ENCODE measurements at places on chromosomes 7 and 10. TPM values are rescaled to one million over a fixed set of nuclear protein-coding genes. Genes with fewer than 3 reads are reported as not detected.

Gene SH2B2
- 14.5 TPM for total RNA-seq

DNA sequence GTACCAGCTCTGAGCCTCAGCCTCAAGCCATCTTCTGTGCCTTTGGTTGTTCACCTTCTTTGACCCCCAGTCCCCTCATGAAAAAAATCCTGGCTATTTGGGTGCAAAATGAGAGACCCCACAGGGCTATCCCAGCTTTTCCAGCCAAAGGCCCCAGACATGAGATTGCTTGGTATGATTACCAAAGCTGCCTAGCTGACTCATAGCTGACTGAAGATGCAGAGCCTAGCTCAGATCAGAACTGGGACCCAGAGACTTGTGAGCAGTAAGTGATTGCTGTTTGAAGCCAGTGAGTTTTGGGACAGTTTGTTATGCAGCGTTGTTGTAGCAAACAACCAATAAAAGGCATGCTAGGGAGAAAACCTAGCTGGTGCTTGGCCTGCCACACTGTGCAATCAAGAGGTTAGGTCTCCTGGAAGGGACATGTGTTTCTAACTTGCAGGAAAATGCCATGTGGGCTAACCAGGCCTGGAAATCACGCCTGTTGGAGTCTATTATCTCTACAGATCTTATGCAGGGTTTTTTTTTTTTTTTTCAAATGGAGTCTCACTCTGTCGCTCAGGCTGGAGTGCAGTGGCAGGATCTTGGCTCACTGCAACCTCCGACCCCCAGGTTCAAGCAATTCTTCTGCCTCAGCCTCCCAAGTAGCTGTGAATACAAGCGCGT lies 48.0 kb upstream of the DAGLB start:
- no peak overlapping the region for H3K4me3 ChIP-seq
- no peaks in the 10 kb centered on the region for H3K27me3 ChIP-seq
- H3K36me3 ChIP-seq = no peaks in the 10 kb centered on the region
- DNase-seq = no peak
- H3K27ac ChIP-seq = no peak overlapping the region

- H3K4me3 ChIP-seq = no peak overlapping the region
- no peaks in the 10 kb centered on the region for H3K4me1 ChIP-seq
- no peak for DNase-seq
- no peak overlapping the region for H3K27ac ChIP-seq
- no peaks in the 10 kb centered on the region for H3K27me3 ChIP-seq
Observed at GRCh38 chr10:30103595-30104320, 44.4 kb upstream of the JCAD start.

DNA sequence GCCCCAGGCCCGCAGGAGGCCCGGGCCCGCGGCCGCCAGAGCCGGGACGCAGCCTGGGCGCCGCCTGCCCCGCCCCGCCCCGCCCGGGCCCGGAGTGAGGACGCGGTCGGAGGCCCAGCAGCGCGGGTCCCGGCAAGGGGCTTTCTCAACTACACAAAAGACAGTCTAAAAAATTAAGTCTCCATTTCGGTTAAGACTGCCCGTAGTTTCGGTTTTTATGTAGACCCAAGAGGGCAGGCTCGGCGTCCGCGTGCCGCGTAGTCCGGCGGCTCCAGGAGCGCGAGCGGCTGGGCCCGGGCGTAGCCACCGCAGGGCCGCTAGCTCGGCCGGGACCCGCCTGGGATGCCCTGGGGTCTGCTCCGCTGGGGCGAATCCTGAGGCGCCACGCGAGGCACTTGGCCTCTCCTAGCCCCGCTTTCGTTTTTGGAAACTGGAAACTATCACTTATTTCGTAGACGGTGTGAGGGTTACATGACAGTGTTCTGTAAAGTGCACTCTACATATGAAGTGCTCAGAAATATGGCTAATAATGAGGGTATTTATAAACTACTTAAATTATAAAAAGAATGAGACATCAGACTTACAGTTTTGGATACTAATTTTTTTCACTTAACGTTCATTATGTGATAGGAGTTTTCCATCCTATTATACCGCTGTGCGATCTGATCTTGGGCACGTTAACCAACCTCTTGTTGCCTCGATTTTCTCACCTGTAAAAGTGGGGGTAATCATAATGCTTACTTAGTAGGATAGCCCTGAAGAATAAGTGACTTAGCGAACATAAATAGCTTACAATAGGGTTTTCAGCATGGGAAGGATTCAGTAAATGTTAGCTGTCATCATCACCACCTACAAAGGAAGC lies 573 bp downstream of the BLVRA start:
- H3K4me3 ChIP-seq = peak overlapping the region; percentile 83
- H3K27ac ChIP-seq = peak overlapping the region; percentile 58
- no peaks in the 10 kb centered on the region for H3K27me3 ChIP-seq
- H3K36me3 ChIP-seq = no peaks in the 10 kb centered on the region

Gene C7orf57
- total RNA-seq = not detected

DNA sequence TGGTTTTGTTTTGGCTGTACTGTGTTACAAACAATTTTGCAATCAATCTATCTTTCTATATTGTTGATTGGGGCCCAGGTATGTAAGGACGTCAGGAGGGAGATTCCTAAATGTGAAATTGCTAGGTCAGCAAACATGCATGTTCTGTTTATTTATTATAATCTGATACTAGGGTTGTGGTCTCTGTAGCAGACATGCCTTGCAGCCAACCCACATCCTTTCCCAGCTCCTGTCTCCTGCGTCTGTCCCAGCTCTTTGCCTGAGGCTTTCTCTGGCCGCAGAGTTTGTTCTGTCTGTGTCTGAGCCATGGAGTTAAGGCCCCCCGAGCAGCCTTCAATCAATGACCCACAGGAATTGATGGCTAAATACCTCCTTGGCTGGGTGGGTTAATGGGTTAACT lies 124.0 kb upstream of the ZEB1 start:
- H3K27me3 ChIP-seq = no peaks in the 10 kb centered on the region
- DNase-seq = no peak
- no peak overlapping the region for H3K27ac ChIP-seq
- no peaks in the 10 kb centered on the region for H3K4me1 ChIP-seq
- H3K4me3 ChIP-seq = no peak overlapping the region
- H3K36me3 ChIP-seq = no peaks in the 10 kb centered on the region

DNA sequence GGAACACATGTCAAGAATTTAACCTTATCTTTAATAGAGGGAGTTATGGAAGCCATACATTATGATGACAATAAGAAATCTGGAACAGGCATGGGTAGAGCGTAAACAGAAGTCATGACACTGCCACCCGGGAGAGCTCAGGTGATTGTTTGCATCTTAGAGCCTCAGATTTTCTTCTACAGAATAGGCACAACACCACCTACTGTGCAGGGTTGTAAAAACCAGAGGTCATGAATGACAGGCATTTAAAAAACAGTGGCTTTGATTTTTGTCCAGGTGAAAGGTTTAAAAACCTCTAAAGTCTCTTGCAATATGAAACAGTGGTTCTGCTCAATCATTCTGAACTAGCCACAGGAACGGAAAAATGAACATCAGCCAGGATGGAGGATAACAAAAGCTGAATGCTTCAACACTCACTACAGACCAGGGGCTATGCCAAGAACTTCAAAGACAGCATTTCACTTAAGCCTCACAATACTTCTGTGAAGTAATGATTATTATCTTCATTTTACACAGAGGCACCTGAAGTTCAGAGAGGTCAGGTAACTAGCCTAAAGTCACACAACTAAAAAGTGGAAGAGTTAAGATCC lies 123.8 kb downstream of the SLC25A13 start:
- no peak overlapping the region for H3K4me3 ChIP-seq
- H3K27ac ChIP-seq = no peak overlapping the region
- H3K36me3 ChIP-seq = no peaks in the 10 kb centered on the region
- H3K4me1 ChIP-seq = no peaks in the 10 kb centered on the region
- H3K27me3 ChIP-seq = no peaks in the 10 kb centered on the region
- DNase-seq = no peak

GRCh38 chr10:123761666-123762230 lies 95.6 kb downstream of the GPR26 start:
- no peaks in the 10 kb centered on the region for H3K4me1 ChIP-seq
- no peaks in the 10 kb centered on the region for H3K27me3 ChIP-seq
- H3K36me3 ChIP-seq = no peaks in the 10 kb centered on the region
- DNase-seq = no peak
- H3K27ac ChIP-seq = no peak overlapping the region

DNA sequence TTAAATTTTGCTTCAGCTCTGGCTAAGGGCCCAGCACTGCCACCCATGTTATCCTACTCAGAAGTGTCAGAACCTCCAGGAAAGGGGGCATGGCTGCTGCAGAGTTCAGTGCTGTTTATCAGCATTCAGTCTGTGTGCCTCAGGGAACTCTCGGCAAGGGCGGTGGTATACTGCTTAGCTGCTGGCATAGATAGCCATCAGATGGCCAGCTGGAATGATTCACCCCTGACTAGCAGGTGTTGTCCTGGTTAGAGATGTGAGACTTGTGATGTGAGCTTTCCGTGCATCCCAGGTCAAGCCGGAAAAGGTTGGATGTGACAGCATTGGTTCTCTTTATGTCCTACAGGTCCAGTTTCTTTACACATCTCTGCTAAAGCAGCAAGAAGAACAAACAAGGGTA lies 22.1 kb downstream of the CEP55 start:
- no peaks in the 10 kb centered on the region for H3K27me3 ChIP-seq
- no peak overlapping the region for H3K27ac ChIP-seq
- no peaks in the 10 kb centered on the region for H3K36me3 ChIP-seq

Gene GPR26
- total RNA-seq = not detected

- peaks cover 11% of the 10 kb centered on the region for H3K4me1 ChIP-seq
- DNase-seq = no peak
- H3K36me3 ChIP-seq = no peaks in the 10 kb centered on the region
- H3K27ac ChIP-seq = no peak overlapping the region
- H3K4me3 ChIP-seq = no peak overlapping the region
Observed at GRCh38 chr10:93485690-93486089, 3.6 kb upstream of the MYOF start.

Gene MEOX2
- total RNA-seq = 12.2 TPM

DNA sequence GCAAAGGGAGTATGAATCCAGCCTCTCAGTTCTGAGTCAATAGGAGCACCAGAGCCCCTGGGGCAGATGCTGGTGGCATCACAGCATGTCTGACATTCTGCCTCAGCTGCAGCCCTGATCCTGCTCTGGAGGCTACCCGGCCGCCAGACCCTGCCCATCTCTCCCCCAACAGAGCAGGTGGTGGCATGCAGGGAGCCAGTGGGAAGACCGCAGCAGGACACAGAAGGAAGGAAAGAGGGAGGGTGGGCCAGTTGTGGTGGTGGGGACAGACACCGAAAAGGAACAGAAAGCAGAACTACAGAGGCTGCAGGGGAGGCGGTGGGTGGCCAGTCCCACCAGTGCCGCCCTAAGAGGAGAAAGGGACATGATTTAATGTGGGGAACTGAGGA lies 35.3 kb downstream of the BLNK start:
- no peaks in the 10 kb centered on the region for H3K36me3 ChIP-seq
- H3K27me3 ChIP-seq = no peaks in the 10 kb centered on the region
- no peak overlapping the region for H3K4me3 ChIP-seq
- no peak for DNase-seq
- no peaks in the 10 kb centered on the region for H3K4me1 ChIP-seq

Gene PVRIG
- total RNA-seq = not detected

Gene PRSS37
- not detected for total RNA-seq

Gene VIPR2
- not detected for total RNA-seq

DNA sequence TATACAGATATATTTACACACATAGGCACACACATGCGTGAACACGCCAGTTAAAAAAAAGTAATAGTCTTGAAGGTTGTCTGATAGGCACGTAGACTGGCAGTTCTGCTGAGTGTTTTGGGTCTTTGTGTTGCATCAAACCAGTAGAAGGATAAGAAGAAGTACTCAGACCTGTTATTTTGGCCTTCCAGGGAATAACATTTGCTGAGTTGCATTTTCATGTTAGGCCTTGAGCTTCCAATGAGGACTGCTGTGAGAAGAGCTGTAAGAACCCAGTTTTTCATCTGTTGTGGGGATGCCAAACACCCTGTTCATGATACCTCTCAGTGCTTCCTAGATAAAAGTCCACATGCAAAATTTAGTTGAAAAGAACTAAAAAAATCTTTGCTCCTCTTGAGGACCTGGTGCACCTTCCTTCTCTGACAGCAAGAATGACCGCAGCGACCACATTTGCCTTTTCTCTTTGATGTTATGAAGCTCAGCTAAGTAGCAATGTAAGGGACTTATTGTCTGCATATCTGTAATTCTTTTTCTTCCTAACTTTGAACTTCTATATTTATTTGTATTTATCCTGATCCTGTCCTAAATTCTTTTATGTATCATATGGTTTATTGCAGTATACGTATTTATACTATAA lies 27.2 kb downstream of the HIPK2 start:
- no peak for DNase-seq
- no peaks in the 10 kb centered on the region for H3K27me3 ChIP-seq
- peaks cover 6% of the 10 kb centered on the region for H3K4me1 ChIP-seq

GRCh38 chr7:99024066-99024465 lies 119.8 kb downstream of the SMURF1 start:
- no peaks in the 10 kb centered on the region for H3K27me3 ChIP-seq
- H3K4me1 ChIP-seq = peaks cover 26% of the 10 kb centered on the region
- H3K36me3 ChIP-seq = peaks cover 8% of the 10 kb centered on the region
- H3K4me3 ChIP-seq = no peak overlapping the region
- H3K27ac ChIP-seq = peak overlapping the region; percentile 30

DNA sequence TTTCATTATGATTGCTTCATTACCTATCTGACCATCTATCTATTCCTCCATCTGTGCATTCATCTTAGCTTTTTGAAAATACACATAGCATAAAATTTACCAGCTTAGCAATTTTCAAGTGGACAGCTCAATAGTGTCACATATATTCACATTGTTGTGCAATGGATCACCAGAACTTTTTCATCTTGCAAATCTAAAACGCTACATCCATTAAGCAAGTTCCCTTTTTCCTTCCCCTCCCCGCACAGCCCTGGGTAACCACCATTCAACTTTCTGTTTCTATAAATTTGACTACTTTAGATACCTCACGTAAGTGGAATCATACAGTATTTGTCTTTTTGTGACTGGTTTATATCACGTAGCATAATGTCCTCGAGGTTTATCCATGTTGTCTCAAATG lies 78.0 kb upstream of the ADRB1 start:
- H3K27me3 ChIP-seq = no peaks in the 10 kb centered on the region
- H3K4me1 ChIP-seq = peaks cover 3% of the 10 kb centered on the region
- no peaks in the 10 kb centered on the region for H3K36me3 ChIP-seq
- DNase-seq = no peak

GRCh38 chr7:159140170-159140910 lies 4.3 kb downstream of the VIPR2 start:
- no peak for DNase-seq
- no peaks in the 10 kb centered on the region for H3K36me3 ChIP-seq
- H3K27ac ChIP-seq = no peak overlapping the region

All from thyroid gland (tissue), 4 donors.